Panc1 (cell line): ENCODE measurements at places on chromosomes 5 and 9.
A peak's percentile ranks its signal among the peaks of the same experiment; 100 is the strongest.

GRCh38 chr5:66742083-66742895, 146.1 kb downstream of the MAST4 start:
- DNase-seq: no peak

DNA sequence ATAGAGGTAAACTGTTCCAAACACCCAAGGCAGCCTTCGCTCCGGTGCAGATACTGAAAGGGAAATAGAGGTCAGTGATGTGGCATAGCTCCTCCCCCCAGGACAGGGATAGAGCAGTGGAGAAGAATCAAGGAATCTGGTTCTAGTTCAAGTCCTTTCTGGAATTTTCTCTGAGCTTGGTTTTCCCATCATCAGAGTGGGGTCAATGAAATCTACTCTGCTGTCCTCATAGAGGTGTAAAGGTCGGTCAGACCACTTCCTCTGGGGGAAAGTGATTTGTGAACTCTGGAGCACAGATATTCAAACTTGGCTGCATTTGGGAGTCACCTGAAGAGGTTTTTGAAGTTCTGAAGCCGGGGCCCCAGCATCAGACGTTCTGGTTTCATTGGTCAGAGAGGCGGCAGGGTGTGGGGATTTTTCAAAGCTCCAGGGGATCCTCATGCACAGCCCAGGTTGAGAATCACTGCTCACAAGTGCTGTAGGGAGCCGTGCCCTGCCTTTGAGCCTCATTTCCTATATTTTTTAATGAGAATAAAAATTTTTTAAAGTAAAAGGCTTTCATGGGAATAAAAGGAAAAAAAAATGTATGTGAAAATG, 105.7 kb upstream of the RAD23B start:
- DNase-seq: no peak

- DNase-seq: no peak
Observed at GRCh38 chr5:59351076-59351794, 542.3 kb downstream of the PDE4D start.

- no peak for DNase-seq
Observed at GRCh38 chr5:84622461-84622860, 237.8 kb upstream of the EDIL3 start.

GRCh38 chr5:45507178-45507577, 189.0 kb downstream of the HCN1 start:
- DNase-seq: no peak

DNA sequence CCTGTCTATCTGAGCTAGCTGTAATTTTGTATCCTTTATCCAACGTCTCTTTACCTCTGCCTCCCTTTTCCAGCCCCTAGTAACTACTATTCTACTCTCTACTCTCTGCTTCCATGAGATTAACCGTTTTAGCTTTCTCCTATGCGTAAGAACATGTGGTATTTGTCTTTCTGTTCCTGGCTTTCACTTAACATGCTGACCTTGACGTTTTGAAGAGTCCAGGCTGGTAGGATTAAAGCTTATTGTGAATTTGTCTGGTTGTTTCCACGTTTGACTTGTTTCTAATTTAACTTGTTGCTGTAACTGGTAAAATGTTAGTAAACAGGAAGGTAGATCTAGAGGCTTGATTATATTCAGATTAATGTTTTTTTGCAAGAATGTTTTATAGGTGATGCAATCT, 385.3 kb downstream of the PSAT1 start:
- DNase-seq: no peak

GRCh38 chr5:111231119-111231518, 6.9 kb downstream of the CAMK4 start:
- DNase-seq: no peak

DNA sequence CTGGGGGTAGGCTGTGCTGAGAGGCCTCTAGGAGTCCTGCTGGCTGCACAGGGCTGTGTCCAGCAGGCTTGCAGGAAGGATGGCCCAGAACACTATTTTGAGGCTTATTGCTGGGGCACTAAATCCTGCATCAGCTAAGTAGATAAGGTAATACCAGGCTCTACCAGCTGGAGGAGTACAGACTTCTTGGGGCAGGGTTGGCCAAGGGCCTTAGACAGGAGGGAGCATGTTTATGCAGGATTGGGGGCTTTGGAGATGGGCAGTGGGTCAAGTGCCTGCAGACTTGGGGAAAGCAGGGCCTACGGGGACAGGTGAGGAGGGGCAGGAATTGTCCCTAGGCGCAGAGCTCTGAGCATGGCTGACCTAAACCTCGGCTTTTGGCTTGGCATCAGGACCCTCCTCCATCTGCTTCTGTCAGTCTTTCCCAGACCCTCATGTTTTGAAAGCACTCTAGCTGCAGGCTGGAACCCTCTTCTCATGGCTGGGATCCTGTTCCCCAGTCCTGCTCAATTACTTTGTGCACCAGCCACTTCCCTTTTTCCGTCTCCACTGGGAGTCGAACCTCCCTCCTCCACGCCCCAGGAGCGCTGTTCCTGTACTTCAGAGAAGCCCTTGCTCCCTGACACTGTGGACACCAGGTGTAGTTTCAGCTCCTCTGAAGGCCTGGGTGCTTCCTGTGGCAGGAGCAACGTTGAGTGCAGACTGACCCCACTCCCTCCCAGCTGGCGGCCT, 61.0 kb upstream of the SPTLC1 start:
- DNase-seq: no peak

- DNase-seq: no peak
Observed at GRCh38 chr9:4840018-4840417, 47.3 kb downstream of the RCL1 start.

- DNase-seq: no peak
Observed at GRCh38 chr5:151671950-151672349, 14.8 kb downstream of the SPARC start.

- no peak for DNase-seq
Observed at GRCh38 chr5:34570721-34571676, 85.1 kb upstream of the RAI14 start.

- DNase-seq: no peak
Observed at GRCh38 chr5:164188733-164189148, 683.3 kb downstream of the MAT2B start.

GRCh38 chr5:138258704-138259292, 15.6 kb downstream of the GFRA3 start:
- DNase-seq: no peak

DNA sequence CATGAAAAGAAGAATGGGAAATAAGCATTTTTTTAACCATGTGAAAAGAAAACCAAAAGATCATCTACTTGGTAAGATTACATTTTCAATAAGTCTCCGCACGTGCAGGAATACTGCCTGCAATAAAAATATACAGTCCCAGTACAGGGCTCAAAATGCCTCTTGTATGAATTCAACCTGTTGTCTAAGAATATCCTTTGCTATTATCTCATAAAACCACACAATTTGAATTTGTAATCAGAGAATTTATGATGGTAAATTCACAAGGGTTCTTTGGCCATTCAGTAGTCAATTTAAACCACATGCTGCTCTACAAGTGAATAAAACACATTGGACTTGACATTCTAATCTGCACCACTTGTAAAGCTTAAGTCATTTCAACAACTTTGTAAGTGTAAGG, 46.6 kb downstream of the ST8SIA4 start:
- DNase-seq: no peak

- no peak for DNase-seq
Observed at GRCh38 chr9:4886698-4887097, 94.0 kb downstream of the RCL1 start.

GRCh38 chr9:14428781-14429230, 114.9 kb upstream of the NFIB start:
- peak; percentile 8 for DNase-seq

GRCh38 chr5:158752656-158752973, 347.1 kb downstream of the EBF1 start:
- DNase-seq: no peak

- no peak for DNase-seq
Observed at GRCh38 chr9:137679249-137679648, 60.4 kb downstream of the EHMT1 start.

DNA sequence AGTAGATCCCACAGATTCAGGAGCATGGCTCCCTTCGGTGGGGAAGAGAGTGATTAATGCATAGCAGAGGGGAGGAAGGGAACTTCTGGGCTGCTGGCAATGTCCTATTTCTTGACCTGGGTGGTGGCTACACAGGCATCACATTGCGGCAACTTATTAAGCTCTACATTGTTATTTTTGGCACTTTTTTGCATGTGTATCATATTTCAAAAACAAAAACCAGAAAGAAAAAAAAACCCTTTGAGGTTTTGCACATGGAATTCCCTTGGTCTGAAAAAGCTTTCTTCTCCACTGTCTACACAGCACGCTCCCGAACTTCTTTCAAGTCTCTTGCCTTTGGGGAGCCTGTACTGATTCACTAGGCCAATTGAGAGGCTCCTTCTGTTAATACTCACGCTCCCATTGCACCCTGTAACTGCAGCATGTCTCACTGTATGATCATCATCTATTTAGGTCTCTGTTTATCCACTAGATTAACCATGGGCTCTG, 25.1 kb downstream of the CEMIP2 start:
- DNase-seq: no peak

- DNase-seq: no peak
Observed at GRCh38 chr5:97046270-97046982, 96.0 kb downstream of the LIX1 start.
